Inflammatory macrophage treated with lipopolysaccharide for 4 hours (primary cell): ENCODE measurements at places on chromosomes 4 and X.
A peak's percentile ranks its signal among the peaks of the same experiment; 100 is the strongest.

DNA sequence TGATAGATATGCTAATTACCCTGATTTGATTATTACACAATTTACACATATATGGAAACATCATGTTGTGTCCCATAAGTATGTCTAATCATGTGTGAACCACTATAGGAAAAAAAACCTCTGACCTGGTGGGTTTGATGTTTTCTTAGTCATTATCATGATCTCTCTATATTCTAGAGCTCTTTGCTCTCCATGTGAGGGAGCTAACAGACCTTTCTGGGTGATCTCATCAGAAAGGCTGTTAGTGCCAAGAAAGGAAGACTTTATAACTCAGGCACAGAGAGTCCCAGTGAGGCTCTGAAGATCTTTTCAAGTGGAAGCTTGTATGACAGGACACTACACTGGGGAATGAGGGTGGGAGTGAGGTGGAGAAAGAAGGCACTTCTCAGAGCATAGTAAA lies 527.7 kb upstream of the MAGEB2 start:
- DNase-seq: no peak

GRCh38 chrX:129115935-129116334 lies 407.4 kb downstream of the SMARCA1 start:
- DNase-seq: no peak

DNA sequence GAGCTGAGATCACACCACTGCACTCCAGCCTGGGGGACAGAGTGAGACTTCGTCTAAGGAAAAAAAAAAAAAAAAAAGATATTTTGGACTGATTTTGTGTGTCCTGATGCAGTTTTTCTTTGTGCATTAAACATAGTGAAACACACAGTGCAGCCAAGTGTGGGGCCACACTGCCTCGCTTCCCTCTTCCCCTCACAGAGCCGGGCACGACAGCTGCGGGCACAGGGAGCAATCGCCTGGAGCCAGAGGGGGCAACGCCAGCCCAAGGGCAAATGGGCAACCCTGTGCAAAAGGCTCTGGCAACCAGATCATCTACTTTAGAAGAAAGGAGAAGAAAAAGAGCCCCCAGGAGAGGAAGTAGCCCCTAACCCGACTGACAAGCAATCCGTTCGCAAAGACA lies 13.5 kb upstream of the CCNQ start:
- DNase-seq: no peak

- no peak for DNase-seq
These were observed 93.5 kb downstream of the GRXCR1 start for GRCh38 chr4:42985976-42986375.

- DNase-seq: no peak
These were observed 965 bp downstream of the TCEAL4 start for GRCh38 chrX:103586314-103586646.

DNA sequence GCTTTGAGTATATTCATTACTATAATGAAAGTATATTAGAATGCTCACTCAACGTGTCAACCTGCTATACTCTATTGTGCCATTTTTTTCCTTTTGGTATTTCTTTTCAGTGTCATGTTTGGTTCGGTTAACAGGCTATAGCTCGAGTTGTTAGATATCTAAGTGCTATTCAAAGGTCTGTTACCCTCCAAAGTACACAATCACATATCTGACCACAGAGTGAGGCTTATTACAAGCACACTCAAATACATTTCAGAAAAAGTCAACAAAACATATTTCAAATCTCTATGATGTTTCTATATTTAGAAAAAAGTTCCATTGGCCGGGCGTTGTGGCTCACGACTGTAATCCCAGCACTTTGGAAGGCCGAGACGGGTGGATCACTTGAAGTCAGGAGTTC lies 32.8 kb downstream of the WNK3 start:
- no peak for DNase-seq

DNA sequence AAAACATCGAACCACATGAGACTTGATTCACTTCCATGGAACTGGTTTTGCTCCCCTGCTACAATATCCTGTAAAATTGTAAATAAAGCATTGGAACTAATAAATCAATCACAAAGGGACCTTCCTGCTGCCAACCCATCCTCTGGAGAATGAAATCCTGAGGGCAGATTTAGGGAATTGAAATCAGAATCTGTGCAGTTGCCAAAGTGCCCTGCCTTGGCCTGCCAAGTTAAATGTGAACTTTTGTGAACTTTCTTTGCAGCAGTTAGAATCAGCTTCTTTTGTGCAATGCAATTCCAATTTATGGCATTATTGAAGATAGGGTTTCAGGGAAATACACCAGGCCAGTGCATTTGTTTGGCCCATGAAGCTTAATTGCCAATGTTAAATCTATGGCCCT lies 263.1 kb downstream of the PTTG2 start:
- DNase-seq: peak; percentile 18

DNA sequence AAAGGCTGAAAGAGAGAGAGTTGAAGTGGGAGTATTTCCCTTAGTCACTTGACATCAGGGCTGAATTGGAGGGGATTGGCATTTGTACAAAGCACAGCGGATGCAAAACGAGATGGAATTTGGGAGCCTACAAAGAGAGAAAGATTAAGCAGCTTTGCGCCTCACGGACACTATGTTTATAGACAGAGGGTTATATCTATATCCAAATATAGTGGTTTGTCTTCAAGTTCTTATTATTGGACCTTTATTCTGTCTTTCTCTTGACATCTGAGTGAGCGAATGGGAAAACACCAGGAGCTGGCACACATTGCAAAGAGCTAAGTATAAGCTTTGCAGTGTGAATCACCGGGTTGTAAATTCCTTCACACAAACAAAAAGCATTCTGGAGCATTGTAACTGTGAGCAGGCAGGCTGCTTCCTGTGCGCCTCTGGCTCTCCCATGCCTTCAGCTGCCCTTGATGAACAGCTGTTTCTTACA lies 500.2 kb downstream of the STIM2 start:
- DNase-seq: no peak

DNA sequence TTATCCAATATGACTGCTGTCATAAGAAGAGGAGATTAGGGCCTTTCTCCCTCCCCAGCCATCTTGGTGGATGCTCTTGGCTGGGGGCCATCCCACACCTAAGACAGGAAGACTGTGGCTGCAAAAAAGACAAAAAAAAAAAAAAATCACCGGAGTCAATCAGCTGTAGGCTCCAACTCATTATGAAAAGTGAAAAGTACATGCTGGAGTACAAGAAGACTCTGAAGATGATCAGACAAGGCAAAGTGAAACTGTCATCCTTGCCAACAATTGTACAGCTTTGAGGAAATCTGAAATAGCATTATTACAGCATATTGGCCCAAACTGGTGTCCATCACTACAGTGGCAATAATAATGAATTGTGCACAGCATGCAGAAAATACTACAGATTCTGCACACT lies 5.2 kb downstream of the EGFL6 start:
- no peak for DNase-seq

DNA sequence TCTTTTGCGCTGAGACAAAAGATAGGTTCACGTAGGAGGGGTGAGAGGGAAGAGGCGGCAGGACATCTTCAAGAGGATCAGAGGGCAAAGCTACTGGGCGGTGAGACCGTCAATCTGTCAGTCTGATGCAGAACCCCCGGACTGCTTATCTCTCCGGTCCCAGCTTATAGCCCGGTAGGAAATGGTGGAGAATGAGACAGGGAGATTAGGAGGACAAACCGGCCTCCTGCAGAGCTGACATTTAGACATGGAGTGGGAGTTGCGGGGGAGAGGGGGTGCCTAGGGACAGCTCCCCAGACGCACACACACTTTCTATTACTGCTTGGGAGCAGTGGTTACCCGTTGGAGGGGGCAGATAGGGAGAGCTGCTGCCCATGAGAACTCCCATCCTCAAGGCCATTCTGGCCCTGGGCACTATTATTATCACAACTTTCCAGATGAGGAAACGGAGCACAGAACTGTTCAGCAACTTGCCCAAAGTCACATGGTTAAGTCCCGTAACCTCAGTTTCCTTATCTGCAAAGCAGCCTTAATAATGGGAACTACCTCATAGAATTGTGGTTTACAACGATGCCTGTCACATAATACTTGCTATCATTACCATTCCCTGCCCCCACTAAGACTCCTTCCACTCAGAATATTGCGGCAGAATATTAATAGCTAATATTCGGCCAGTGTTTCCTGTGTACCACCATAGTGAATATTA lies 1.1 kb upstream of the HDAC6 start:
- peak; percentile 44 for DNase-seq

DNA sequence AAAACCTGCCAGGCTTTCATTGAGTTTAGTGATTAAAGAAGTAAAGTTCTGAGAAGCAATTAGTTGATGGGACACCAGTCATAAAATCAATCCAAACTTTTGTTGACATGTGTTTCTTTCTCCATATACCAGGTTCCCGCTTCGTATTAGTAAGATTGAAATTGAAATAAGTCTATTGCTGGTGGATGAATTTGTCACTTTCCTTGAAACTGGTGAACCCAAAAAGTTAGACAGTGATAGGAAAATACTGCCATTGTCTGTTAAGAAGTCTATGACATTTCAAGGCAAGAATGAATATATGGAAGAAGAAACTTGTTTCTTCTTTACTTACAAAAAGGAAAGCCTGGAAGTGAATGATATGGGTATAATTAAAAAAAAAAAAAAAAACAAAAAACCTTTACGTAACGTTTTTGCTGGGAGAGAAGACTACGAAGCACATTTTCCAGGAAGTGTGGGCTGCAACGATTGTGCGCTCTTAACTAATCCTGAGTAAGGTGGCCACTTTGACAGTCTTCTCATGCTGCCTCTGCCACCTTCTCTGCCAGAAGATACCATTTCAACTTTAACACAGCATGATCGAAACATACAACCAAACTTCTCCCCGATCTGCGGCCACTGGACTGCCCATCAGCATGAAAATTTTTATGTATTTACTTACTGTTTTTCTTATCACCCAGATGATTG lies at the start of gene CD40LG:
Gene CD40LG, plus strand, starts transcription at position 482 of the 684 bp plus-strand sequence. Its CDS starts 91 bp downstream, at position 573.
- no peak for DNase-seq

GRCh38 chr4:162442128-162442527 lies 278.3 kb upstream of the FSTL5 start:
- DNase-seq: no peak

DNA sequence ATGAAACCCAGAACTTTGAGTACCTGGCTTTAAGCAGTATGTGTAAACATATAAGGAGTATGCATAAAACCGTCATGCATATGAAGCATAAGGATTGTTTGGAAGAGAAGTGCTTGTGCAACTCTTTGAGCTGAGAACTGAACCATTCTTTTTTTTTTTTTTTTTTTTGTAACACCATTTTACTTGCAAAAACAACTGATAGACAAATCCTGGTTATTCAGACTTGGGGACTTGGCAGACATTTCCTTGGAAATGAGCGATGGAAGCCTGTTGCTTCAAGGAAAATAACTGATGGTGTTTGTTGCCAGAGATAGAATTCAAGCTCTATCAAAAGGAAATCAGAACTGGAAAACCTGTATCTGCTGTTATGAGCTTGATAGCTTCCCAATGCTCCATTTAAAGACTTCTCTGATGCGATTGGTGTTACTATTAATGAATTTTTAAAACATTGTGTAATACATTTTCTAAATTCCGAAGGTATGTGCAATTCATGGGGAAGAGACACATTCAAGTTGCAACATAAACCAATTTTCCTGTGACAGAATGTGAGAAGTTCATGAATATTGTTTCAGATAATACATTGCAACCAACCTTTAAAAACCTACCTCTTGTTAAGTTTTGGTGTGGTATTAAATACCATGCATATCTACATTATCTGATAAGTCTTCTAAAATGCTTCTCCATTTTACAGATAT lies 47.0 kb upstream of the FAT1 start:
- DNase-seq: no peak

DNA sequence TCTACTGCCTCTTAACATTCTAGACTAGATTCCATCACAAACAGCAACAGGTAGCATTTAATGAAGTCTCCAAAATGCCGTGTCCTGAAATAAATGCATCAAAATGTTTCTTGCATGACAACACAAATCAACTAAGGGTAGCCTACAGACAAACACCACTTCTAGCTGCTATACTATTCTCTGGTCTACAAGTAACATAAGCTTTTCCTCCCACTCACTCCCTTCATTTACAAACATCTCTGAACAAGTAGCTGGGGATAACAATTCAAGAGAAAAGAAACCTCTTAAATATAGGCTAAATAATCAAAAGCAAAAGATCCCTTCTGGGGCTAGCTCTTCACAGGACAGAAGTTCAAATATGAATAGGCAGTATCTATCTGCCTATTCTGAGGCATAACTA lies 20.8 kb downstream of the PPP3CA start:
- no peak for DNase-seq

- no peak for DNase-seq
These were observed 32.0 kb upstream of the XK start for GRCh38 chrX:37653397-37654085.

GRCh38 chrX:33339219-33339618 lies 127.9 kb upstream of the DMD start:
- no peak for DNase-seq

- no peak for DNase-seq
These were observed 252.6 kb downstream of the CBR4 start for GRCh38 chr4:168757500-168757899.

DNA sequence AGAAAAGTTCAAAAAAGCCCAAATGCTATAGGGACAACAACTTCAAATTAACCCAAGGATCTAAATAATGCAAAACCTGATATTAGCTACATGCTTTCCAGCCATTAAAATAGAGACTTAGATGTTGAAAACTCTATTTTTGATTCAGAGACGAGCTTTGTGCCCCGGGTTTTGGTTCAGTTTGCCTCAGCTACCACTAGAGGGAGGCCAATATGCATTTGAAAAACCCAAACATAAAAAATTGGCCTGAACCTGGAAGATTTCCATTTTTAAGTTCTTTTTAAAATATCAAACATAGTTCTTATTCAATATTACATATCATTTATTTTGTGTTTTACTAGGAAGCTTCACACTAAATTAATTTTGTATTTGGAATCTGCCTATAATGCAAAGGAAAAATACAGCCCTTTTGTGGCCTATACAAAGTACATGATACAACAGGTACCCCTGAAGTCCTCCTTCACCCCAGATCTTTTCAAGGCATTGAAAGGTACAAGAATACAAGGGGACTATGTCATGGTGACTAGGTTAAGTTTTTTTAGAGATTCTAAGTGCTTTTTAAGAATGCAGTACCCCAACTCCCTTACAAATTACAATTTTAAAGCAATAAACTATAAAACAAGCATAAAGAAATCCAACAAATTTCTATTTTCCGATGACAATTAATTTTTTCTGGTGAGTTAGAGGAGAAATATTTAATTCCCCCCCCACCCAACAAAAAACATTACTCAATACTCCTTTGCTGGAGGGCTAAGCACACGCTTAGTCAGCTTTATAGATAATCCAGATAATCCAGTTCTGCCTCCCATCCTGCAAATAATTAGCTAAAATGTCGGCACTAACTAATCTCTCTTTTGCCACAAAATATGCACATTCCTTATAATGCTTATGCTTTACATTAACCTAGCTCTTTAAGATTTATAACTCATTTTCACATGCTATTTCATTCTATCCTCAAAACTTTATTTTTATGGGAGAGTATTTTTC lies 97.7 kb upstream of the PTPN13 start:
- peak; percentile 48 for DNase-seq
